ENCODE measurements at places on chromosomes 1 and 21.
A peak's percentile ranks its signal among the peaks of the same experiment; 100 is the strongest.

GRCh38 chr21:40639616-40640194, 207.3 kb downstream of the DSCAM start:
- no peak for DNase-seq

DNA sequence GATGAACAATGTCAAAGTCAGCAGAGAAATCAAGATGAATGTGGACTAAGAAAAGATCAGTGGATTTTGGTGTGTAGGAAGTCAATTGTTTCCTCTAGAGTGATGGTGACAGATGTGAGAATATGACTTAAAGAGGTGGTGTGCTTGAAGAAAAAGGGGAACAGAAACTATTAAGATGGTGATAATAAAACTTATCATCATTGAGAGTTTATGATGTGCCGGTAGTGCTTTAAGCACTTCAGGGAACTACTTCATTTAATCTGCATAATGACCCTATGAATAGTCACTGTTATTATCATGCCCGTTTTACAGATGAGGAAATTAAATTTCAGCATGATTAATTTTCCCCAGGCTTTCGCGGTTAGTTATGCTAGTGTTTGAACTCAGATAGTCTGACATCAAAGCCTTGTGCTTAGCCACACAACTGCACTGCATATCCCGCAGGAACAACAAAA, 246.9 kb upstream of the LRRC7 start:
- DNase-seq, result no peak

DNA sequence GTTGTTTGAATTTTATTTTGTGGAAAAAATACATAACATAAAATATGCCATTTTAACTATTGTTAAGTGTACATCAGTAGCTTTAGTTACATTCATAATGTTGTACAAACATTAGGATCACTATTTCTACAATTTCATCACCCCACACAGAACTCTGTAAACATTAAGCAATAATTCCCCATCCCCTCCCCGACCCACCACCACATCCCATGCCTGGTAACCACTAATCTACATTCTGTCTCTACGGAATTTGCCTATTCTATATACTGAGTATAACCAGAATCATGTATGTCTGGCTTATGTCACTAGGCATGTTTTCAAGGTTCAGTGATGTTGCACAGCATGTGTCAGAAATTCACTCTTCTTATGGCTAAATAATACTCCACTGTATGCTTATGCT, 47.7 kb downstream of the CDC42BPA start:
- DNase-seq, result no peak

GRCh38 chr1:167344112-167344511, 123.4 kb downstream of the POU2F1 start:
- no peak for DNase-seq

GRCh38 chr21:35674895-35675470, 385.3 kb downstream of the SETD4 start:
- DNase-seq, result no peak

- DNase-seq, result no peak
These were observed 36.0 kb upstream of the POFUT2 start for GRCh38 chr21:45323487-45324311.

- DNase-seq, result no peak
These were observed 15.4 kb upstream of the KIAA0040 start for GRCh38 chr1:175207971-175208370.

GRCh38 chr1:63914706-63915105, 140.9 kb downstream of the ROR1 start:
- DNase-seq, result no peak

GRCh38 chr1:35856964-35857363, 26.0 kb upstream of the AGO1 start:
- no peak for DNase-seq

- DNase-seq, result no peak
These were observed 406.2 kb downstream of the TGFB2 start for GRCh38 chr1:218751208-218751948.

- DNase-seq, result peak; percentile 62
These were observed 21.7 kb downstream of the TMEM53 start for GRCh38 chr1:44652445-44653106.

DNA sequence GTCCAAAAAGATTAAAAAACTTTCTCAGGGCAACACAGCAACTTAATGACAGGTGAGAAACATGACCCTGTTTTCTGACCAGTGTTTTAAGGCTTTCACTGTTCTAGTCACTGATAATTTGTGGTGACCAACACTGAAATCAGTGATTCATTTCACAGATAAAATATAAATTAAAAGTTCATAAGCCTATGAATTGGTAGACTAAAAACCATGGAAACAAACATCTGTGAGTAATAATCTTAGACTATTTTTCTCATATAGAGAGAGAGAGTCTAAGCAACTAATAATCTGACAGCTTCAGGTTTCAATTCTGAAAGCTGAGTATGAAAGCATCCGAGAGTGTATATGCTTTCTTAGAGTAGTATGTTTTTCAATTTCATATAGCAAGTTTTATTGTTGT, 536.9 kb downstream of the ADGRL2 start:
- DNase-seq, result no peak

DNA sequence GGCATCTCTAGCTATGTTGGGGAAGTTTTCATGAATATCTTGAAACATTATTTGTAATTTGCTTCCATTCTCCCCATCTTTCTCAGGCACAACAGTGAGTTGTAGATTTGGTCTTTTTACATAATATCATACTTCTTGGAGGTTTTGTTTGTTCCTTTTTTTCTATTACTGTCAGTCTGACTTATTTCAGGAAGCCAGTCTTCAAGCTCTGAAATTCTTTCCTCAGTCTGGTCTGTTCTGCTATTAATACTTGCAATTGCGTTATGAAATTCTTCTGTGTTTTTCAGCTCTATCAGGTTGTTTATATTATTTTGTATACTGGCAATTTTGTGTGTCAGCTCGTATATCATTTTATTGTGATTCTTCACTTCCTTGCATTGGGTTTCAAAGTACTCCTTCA, 424.6 kb upstream of the PTBP2 start:
- DNase-seq, result no peak

DNA sequence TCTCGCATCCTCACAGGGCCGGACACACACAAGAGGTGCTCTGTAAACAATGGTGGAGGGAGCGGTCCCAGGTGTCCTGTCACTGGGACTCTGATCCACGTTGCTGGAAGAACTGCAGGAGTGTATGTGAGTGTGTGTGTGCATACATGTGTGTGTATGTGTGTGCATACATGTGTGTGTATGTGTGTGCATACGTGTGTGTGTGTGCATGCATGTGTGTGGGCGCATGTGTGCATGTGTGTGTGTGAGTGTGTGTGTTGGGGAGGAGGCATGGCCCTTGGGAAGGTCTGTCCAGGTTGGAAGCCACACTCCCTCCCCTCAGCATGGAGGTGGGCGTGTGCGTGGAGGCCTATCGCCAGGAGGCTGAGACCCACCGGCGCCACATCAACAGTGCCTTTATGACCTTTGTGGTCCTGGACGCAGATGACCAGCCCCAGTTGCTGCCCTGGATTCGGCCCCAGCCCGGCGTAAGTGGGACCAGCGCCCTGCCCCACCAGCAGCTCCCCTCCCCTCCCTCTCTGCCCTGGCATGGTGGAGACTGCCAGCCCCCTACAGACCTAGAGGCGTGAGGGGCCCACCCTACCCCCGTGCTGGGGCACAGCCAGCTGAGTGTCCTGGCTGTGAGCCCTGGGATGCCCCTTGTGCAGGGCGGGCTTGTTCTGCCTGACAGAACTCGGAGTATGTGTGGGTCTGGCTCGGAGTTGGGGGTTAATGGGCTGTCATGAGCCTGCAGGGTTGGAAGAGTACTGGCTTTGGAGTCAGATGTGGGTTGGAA, 22.2 kb downstream of the FAM151A start:
- DNase-seq, result no peak

- DNase-seq, result no peak
These were observed 61.5 kb downstream of the SKI start for GRCh38 chr1:2289607-2290006.

DNA sequence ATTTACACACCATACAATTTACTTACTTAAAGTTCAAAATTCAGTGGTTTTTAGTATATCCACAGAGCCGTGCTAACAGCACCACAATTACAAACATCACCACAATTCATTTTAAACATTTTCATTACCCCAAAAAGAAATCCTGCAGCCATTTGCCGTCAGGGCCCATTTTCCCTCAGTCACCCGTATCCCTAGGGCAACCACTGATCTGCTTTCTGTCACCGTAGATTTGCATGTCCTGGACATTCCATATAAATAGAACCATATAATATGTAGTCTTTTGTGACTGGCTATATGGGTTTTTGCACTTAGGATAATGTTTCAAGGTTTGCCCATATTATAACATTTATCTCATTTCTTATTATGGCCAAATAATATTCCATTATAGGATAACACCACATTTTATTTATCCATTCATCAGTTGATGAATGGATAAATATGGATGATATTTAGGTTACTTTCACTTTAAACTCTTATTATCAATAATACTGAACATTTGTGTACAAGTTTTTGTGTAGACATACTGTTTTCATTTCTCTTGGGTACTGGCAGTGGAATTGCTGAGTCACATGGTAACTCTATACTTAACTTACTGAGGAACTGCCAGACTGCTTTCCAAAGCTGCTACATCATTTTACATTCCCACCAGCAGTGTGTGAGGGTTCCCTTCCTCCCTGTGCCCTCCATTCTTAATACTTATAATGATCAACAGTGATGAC, 68.9 kb downstream of the ST3GAL3 start:
- DNase-seq, result no peak

GRCh38 chr1:113980110-113980509, 836 bp downstream of the OLFML3 start:
- no peak for DNase-seq

DNA sequence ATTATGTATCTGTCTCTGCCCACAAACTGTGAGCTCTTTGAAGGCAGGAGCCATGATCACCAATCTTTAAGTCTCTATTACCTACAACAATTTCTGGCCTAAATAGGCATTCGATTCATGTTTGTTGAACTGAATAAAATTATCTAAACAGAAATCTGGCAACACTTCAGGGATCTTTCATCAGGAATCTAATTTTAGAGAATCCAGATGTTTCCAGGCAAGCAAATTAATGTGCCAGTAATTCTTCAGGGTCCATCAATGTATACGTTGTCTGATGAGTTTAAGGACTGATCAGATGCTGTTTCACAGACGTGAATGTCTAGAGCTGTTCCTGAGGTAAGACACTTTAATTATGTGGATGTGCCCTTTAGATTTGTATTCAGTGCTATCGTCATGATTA, 524.4 kb downstream of the PTPRC start:
- DNase-seq, result no peak

GRCh38 chr21:42010507-42011495, 641 bp upstream of the ZBTB21 start:
- no peak for DNase-seq

GRCh38 chr21:14353231-14353630, 29.7 kb downstream of the HSPA13 start:
- no peak for DNase-seq

GRCh38 chr21:45952974-45953373, 28.6 kb upstream of the COL6A1 start:
- DNase-seq, result no peak

DNA sequence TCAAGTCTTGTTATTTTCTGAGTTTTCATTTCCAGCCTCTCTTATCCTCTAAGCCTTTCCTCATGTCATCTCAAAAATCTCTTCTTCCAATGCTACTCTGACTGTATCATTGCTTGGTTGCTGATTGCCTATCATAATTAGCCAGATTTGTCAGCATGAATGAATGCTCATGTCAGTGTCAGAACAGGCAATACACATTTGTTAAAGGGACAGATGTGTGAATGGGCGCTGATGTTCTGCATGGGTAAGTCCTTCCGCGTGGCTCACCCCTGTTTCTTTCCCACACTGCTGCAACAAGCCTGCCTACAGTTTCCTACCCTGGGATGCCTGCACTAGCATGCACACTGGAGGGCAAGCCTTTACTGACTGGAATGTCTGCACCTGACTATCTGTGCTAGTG, 100.6 kb downstream of the RHOU start:
- no peak for DNase-seq

DNA sequence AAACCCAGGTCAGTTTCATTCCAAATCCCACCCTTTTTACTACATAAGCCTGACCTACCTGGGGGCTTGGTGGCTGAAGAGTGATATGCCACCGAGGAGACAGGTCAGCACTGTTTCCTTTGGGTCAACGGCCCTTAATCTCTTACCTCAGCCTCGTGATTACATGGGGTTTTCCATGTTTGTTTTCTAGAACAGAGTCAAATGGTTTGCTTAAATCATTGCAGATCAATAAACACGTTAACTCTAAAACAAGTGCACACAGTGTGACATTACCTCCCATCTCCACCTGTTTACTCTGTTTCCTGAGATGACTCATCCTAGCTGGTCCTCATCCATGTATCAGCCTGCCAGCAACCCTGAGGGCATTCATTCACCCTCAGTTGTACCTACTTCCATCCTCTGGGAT, 40.8 kb upstream of the TP53BP2 start:
- no peak for DNase-seq

GRCh38 chr21:45741691-45742090, 98.2 kb downstream of the PCBP3 start:
- no peak for DNase-seq

DNA sequence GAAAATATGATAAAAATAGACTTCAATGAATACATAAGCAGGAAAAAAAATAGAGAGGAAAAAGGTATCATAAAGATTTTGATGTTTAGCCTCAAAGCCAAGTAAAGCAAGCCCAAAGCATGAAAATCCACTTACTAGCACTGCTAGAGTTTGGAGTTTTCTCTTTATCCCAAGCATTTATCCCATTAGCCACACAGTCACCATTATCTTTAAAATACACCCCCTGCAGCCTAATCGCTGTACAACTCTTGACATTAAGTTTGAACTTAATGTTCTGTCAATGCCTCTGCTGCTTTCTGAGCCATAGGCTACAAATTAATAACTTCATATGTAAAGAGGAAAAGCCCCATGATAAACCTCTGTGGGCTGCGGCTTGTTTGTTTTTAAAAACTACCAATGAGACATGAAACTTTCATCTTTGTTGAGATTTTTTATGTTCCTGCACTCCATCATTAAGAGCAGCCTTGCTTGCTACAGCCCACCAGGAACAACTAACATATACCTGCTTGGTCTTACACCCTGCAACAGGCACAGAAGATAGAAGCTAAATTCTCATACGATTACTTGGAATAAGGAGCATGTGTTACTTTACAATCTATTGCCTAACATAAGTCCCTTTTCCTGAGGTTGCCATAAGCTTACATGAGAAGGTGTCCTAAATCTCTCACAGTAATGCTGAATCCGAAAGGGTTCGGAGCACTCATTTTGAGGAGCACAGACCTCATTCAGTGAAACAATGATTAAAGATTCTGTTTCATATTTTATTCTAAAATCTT, 202.4 kb downstream of the SMYD3 start:
- DNase-seq, result no peak

GRCh38 chr1:206461602-206462455, 8.4 kb upstream of the IKBKE start:
- no peak for DNase-seq

All from breast epithelium (tissue), 4 donors.